ENCODE measurements at places on chromosomes 2 and 18. TPM values are rescaled to one million over a fixed set of nuclear protein-coding genes. Genes with fewer than 3 reads are reported as not detected.

Gene EMILIN2
- 0.53 TPM for total RNA-seq

Gene MARCO
- total RNA-seq: 38.8 TPM

Gene LANCL1
- 15.6 TPM for total RNA-seq

Gene HNMT
- 46.2 TPM for total RNA-seq

Gene VSNL1
- 11.9 TPM for total RNA-seq

Gene CXCR2
- total RNA-seq: 0.45 TPM

Gene RAX
- not detected for total RNA-seq

Gene PTPN2
- 9.9 TPM for total RNA-seq

Gene MERTK
- total RNA-seq: 14.3 TPM

All from left lobe of liver (tissue), 2 donors.